ENCODE measurements at places on chromosomes 16 and 17.

GRCh38 chr17:80978499-80979497 is 12.8 kb upstream of the CHMP6 start:
- DNase-seq: no peak

DNA sequence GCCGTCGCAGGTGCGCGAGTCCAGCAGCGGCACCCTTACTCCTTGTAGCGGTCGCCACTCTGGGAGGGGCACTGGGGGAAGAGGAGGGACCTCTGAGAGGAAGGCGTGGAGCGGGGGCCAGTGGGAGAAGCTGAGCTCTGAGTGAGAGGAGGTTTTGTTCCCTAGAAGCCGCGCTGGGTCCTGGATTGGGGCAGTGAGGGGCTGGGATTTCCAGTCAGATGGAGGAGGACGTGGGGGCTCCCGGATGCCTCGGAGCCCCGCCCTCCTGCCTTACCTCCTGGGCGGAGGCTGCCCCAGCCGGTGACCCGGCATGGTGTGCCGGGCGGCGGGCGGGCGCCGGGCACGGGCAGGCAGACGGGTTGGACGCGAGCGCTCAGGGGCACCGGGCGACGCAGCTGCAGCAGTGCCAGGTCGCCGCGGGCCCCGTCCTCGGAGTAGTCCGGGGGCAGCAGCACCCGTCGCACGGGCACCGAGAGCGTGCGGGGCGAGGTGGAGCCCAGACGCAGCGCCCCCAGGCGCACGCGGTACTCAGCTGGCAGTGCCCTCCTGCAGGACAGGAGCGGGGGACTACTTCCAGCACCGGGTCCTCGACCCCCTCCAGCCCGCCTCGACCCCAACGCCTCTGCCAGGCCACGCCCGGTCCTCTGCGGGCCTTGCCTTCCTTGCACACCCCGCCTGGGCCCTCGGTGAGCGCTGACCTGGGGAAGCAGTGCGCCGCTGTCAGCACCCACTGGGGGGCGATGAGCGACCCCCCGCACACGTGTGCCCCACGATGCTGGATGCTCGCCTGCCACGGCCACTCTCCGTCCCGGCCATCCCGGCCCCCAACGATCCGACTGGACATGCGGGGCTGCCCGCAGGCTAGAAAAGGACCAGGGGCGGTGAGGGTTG is 2.0 kb downstream of the PRSS33 start:
- DNase-seq: no peak

DNA sequence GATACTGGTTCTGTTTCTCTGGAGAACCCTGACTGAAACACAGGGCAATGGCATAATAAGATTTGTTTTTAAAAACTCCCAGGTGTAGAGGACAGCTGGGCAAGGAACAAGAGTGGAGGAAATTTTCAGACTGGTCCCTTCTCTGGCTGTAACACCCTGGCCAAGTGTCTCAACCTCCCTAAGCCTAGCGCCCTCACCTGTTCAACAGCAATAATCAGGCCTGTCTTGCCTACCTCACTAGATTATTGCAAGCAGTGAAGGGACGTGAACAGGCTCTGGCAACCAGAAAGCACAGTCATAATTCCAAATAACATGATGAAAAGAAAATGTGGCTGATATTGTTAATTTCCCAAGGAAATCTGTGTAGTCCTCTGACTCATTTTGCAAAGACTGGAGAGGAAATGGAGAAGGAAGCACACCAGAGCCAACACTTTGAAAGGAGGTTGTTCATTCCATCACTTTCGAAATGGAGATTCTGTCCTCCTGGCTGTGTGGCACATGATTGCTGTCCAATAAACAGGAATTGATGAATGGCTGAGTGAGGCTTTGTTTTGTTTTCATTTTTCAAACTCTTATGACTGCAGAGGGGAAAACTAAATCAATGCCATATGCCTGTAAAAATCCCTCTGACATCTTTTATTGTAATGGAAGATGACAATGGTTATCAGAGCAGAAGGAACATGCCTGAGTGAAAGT is 87.5 kb upstream of the HLF start:
- DNase-seq: peak; percentile 53

GRCh38 chr17:4648741-4649140 is 7.3 kb upstream of the ALOX15 start:
- no peak for DNase-seq

DNA sequence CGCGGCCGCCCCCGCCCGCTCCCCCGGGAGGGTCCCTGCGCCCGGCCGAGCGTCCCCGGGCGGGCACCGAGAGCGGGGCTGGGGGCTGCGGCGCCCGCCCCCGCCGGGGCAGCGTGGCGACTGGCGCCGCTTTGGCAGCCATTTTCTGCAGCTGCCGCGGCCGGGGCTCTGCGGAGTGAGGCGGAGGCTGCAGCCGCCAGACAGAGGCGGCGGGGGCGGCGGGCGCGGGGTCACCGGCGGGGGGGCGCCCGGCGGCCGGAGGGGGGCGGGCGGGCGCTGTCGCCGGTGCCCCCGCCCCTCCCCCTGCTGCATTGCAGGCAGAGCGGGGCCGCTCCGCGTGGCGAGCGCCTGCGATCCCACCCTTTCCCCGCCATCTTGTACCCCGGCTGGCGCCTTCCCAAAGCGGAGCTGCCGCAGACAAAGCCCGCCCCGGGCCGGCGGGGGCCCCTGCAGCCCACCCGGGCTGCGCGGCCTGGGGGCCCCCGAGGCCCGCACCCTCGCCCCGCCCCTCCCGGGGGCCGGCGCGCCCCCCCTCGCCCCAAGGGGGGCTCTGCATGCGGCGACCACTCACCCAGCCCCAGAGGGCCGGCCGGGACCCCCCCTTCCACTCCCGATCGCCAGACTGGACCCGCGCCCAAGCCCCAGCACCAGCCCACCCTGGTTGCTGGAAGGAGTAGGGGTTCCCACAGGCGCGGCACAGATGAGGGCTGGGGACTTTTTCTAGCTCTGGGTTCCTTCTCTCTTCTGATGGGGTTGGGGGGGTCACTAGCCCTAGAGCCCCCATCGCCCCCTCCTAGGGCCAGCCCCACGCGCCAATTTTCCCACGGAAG is 16.6 kb upstream of the CBX8 start:
- DNase-seq: no peak

Data from NCI-H1694 treated with DMSO at 0.1 percent for 48 hours (cell line).